Inflammatory macrophage treated with lipopolysaccharide for 4 hours (primary cell): ENCODE measurements at places on chromosomes 5 and 9.

- peak; percentile 60 for DNase-seq
Measured at GRCh38 chr9:77841739-77842386, 189.7 kb downstream of the GNAQ start.

GRCh38 chr5:79031485-79031867 lies 38.0 kb downstream of the DMGDH start:
- DNase-seq: no peak

DNA sequence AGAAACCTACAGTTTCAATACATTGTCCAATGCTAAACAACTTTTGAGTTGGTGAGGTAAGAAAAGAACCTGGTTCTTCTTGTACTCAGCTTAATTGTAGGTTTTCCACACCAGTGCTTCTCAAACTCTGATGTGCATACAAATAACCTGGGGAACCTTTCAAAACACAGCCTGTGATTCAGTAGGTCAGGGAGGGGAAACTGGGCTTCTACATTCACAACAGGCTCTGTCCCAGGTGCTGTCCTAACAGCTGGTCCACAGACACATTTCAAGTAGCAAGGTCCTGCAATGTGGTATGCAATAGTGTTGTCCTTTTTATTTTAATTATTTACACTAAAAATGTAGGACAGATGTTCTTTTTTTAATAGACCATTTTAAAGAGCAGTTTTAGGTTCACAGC lies 47.4 kb upstream of the SNCAIP start:
- DNase-seq: no peak

- no peak for DNase-seq
Measured at GRCh38 chr5:67310169-67310568, 113.6 kb upstream of the CD180 start.

GRCh38 chr5:6496636-6497035 lies 48.0 kb downstream of the UBE2QL1 start:
- no peak for DNase-seq

DNA sequence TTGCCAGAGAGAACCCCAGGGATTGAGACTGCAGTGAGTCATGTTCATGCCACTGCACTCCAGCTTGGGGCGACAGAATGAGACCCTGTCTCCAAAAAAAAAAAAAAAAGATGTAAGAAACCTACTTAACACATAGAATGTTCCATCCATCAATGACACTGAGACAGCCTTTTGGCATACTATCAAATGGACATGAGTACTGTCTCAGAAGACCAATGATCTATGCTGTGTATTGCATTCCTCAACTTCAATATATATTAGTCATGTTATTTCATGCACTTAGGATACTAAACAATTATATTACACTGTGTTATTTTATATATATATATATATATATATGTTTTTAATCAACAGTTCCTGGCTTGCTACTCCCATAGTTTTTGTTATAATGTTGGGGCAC lies 57.1 kb upstream of the ANKH start:
- no peak for DNase-seq

GRCh38 chr5:75568202-75568601 lies 43.1 kb upstream of the ANKDD1B start:
- peak; percentile 61 for DNase-seq

- DNase-seq: no peak
Measured at GRCh38 chr9:109791747-109792146, 11.7 kb downstream of the PALM2AKAP2 start.

DNA sequence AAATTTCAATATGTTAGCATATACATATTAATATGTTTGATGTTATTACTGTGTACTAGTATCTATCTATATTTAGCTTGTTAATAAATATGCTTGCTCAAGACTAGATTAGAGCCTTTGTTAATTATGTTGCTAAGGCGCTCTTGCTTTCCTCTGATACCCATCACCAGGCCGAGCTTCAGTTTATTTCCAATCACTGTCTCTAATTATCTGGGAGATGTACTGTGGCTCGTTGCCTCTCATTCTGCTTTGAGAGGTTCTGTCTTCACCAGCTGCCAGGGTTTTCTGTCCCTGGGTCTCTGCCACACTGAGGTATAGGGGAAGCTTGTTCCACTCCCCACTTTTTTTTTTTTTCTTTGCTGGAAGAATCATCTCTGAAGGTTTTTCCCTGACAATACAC lies 21.0 kb upstream of the TAF11L2 start:
- DNase-seq: no peak

GRCh38 chr9:75615284-75615683 lies 275.2 kb upstream of the PCSK5 start:
- no peak for DNase-seq

- DNase-seq: no peak
Measured at GRCh38 chr5:29162297-29162696, 2031.2 kb upstream of the CDH6 start.

- peak; percentile 3 for DNase-seq
Measured at GRCh38 chr5:82991678-82992323, 85.4 kb downstream of the TMEM167A start.

DNA sequence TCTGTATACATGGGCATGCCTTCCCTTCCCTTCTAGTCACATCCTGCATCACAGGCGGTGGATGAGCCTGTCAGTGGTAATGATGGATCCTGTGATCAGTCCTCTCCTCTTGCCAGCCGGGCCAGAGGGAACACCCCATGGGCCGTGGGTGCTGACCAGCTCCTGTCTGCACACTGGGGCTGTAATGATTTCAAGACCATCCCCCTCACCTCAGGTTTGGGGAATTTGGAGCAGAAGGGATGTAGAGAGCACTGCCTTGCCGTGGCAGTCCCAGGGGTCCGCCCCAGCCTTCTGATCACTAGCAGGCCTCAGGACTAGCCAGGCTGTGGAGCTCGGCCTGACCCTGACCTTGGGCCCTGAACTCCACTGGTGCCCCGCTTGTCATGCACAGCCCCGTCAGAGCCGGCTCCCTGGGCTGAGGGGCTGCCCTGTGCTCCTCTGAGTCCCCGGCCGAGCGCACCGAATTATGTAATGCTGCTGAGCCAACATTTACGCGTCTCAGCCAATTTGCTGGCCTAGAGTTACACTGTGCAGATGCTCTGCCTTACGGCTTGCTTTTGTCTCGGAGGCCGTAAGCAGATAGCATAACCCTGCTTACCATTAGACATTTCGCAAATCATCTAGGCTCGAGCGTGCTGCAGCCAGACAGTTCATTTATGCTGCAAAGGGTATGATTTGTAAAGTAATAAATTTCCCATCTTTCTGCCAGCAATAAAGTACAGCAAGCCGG lies 155.3 kb downstream of the MACROH2A1 start:
- DNase-seq: no peak

DNA sequence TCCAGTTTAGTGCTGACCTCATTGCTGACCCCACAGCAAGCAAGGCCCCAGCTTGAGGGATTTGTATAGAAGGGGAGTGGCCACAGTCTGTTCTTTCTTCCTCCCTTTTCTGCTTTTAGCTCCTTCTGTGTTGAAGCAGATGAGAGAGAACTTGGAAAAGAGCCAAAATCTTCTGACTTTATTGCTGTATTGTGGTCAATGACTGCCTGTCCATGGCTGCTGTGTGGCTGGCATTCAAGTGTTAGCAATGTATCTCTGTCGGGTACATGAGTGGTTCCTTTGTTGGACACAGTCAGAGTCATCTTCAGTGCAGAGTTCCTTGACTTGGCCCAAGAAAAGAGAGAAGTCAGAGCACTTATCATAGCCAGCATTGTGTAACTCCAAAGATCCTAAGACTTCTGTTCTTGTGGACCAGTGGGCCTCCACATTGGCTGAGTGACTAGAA lies 154.1 kb downstream of the LRRC70 start:
- DNase-seq: peak; percentile 88

GRCh38 chr5:151683986-151684588 lies 2.6 kb downstream of the SPARC start:
- DNase-seq: peak; percentile 71

GRCh38 chr9:127088724-127089615 lies 33.5 kb downstream of the ANGPTL2 start:
- no peak for DNase-seq

GRCh38 chr9:4829969-4830368 lies 37.2 kb downstream of the RCL1 start:
- DNase-seq: no peak

GRCh38 chr5:125715216-125715615 lies 708.0 kb upstream of the GRAMD2B start:
- no peak for DNase-seq

- DNase-seq: peak; percentile 29
Measured at GRCh38 chr5:69335341-69335935, 2.8 kb upstream of the CCDC125 start.

GRCh38 chr5:8844206-8844605 lies 701.7 kb downstream of the SEMA5A start:
- DNase-seq: no peak

DNA sequence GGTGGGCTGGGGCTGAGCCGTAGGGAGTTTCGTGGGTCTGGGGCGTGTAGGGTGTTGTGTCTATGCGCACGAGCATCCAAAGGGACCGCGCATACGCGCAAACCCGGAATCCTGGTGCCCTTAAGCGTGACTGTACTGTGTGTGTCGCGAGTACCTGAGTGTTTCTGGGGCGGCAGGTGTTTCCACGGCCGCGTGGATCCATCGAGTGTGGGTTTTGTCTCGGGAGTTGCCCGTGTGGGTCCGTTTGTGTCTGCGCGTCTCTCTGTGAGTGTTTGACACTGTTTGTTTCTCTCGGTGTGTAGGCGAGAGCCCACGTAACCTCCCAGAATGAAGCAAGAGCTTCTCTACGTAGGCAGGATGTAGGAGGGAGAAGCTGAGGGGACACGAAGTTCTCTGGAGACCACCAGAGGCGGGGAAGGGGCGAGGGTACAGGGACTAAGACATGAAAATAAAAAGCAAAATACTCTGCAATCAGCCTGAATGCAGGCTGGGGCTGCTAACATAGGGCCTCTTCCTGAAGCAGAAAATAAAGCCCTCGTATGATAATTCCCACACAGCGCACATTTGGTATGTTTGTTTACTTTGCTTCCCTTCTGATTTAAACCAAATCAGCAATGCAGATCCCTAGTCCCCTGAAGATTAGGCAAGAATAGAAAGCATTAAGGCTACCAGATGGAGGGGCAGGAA lies 588 bp upstream of the BRINP1 start:
- DNase-seq: no peak

DNA sequence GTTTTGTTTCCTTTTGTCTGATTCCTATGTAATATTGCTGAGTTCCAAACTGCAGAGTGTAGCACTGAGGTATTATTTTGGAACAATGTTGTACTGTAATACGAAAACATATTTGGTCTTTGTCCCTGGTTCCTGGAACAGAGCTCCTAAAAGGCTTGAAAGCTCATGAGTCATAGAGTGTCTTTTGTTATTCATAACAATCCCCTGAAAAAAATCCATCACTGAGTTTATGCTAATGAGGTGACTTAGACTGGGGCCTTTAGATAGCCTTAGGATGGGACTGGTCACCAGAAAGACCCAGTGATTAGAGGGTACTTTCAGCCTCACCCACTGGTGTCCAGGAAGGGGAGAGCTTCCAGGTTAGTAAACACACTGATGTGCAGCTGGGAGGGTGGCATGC lies 132.7 kb upstream of the POU5F2 start:
- no peak for DNase-seq
